ENCODE measurements at places on chromosomes 1 and 21.

GRCh38 chr1:9529190-9529589, 10.1 kb upstream of the SLC25A33 start:
- no peak for DNase-seq

DNA sequence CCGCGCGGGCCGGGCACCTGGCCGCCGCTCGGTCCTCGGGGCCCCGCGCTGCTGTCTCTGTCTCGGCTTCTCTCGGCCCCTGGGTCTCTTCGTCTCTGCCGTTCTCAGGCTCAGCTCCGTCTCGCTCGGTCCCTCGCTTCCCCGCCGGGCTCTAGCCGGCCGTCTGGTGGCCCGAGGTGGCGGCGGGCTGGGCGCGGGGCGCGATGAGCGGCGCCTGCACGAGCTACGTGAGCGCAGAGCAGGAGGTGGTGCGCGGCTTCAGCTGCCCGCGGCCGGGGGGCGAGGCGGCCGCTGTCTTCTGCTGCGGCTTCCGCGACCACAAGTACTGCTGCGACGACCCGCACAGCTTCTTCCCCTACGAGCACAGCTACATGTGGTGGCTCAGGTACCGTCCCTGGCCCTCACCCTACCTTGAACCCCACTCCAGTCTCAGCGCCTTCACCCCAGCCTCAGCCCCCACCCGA, 355 bp downstream of the SHISAL2A start:
- DNase-seq, result peak; percentile 40

DNA sequence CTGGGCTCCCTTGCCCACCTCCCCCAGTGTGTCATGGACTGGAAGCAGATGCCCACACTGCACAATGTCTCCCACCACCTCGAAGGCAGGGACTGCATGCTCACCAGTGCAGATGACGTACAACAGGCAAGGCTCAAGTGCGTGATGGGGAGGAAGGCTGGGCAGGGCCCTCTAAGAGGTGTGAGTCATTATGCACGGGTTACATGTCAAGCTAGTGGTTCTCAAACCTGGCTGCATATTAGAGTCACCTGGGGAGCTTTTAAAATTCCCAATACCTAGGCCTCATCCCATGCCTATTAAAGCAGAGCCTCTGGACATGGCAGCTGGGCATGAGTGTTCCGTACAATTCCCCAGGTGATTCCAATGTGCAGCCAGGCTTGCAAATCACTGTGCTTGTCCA, 137.9 kb upstream of the NGF start:
- DNase-seq, result no peak

GRCh38 chr1:54212872-54213271, 12.9 kb downstream of the MRPL37 start:
- no peak for DNase-seq

DNA sequence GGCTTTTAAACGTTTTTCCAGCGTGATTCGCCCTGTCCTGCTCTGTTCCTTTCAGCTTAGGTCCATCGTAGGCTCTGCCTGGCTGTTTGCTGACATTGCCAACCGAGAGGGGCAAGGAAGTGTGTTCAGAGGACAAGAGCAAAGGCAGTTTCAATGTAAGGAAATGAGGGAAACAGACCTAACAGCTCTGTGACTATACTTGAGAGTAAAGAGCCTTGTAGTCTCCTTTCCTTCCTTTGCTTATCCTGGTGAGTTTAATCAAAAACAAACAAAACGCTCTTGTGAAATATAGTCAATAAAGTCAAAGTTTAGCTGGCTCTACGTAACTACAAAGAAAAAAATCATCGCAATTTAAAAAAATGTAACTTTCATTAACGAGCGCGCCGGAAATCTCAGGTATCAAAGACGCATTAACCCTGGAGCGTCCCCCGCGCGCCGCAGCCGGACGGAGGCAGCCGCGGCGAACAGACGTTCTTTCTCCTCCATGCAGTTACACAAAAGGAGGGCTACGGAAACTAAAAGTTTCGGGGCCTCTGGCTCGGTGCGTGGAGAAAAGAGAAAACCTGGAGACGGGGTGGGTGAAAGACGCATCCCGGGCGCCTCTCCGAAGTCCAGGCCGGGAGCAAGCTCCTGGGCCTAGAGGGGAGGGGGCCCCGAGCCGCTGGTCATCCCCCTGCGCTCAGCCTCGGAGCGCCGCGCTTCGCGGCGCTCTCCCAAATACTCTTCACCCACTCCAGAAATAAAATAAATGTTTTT, 617 bp upstream of the ADGRL2 start:
- no peak for DNase-seq

DNA sequence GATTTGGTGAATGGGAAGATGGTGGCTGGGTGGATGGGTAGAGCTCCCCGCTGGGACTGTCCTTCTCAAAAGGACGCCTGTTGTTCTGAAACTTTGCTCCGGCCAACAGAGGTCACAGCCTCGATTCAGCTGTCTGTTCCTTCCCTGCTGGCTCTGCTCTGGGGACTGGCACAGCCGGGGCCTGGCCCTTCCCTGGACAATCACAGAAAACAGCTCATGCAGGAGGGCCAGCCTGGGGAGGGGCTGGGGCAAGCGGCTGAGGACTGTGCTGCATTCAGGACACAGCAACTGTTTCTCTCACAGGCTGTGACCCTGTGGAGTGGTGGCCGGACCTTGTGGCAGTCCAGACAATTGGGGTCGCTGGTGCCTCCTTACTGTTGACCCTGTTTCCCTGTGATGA, 110.7 kb upstream of the TMEM51 start:
- no peak for DNase-seq

GRCh38 chr1:233647073-233647472, 33.2 kb downstream of the KCNK1 start:
- DNase-seq, result no peak

DNA sequence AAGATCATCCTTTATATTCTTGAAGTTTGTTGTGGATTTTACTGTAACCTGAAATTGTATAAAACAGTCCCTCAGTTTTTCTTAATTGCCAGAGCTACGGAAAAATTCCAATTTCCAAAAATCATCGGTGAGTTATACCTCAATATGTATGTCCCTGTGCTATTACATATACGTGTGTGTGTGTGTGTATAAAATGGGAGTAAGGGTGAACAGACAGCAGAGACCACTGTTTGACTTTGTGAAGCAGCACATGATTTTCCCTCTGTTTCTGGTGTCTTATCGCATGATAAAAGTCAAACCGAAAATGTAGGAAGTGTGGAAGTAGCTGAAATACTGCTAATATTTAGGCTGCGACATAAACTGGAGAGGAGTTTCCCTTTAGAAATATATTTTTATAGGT, 1.2 kb downstream of the OR2T1 start:
- DNase-seq, result no peak

- no peak for DNase-seq
Measured at GRCh38 chr21:40146216-40146837, 279.1 kb downstream of the PCP4 start.

GRCh38 chr1:1752190-1752589, 26.1 kb downstream of the NADK start:
- DNase-seq, result no peak

DNA sequence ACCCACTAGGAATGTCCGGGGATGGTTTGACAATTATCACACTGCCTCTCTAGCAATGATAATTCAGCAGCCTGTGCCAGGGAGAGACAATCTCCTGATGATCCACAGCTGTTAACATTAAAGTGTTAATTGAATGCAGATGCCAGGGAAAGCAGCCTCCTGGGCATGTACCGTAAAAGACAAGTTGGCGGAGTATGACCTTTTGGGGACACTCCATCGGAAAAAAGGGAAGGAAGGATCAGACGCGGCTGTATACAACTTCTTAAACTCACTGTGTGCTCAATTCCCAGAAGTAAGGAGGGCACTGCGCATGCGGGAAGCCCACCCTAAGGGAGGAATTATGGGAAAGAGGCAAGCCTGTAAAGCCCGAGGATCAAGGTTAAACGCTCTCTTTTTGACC, 62.6 kb downstream of the MAP3K7CL start:
- no peak for DNase-seq

- DNase-seq, result no peak
Measured at GRCh38 chr1:89767618-89768017, 53.2 kb upstream of the LRRC8D start.
